Effector CD8-positive, alpha-beta T cell (primary cell): ENCODE measurements at places on chromosomes 6 and 20.

DNA sequence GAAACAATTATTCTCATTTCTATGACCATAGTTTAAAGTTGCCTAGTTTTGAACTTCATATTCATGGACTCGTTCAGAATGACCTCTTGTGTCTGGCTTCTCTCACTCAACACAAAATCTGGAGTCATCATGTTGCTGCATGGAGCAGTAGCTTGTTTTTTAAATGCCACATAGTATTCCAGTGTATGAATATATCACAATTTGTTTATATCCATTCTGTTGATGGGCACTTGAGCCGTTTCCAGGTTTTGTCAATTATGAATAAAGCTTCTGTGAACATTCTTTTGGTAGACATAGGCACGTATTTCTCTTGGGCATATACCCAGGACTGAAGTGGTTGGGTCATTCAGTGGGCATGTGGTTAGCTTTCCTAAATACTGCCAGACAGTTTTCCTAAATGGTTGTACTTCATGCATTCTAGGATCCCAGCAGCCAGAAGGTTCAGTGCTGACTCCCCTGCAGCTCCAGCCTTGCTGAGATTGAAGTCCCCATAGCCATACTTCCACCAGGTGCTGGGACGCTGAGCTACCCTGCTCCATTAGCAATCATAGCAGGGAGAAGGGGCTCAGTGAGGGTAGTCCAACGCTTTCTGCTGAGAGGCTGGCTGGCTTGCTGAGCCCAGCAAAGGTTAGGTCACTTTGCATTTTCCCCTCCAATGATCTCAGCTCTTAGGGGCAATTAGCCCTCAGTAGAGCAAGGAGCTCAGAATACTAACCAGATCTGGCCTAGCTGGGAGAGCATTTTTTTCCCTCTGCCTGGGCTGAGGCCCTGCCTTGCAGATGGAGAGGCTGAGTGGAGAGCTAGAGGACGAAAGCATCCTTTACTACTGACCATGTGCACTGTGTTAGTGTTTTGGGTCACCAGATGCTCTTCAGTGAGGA, 35.7 kb upstream of the CTNNBL1 start:
- no peak for DNase-seq

GRCh38 chr6:88881451-88881850, 82.0 kb downstream of the RNGTT start:
- no peak for DNase-seq

DNA sequence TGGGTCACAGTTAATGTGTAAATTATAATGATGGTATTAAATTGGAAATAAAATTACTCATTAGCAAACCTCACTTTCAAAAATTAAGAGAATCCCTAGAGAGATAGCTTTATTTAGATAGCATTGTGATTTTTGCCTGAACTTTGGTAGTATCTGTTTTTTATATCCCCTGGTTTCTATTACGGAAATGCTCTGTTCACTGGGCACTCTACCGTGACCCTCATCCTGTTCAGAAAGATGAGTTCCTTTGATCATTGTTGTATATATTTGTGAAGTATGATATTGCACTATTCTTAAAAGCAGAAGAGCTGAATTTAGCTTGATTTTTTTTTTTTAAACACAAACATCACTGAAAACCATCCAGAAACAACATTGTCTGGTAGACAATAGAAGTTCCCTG, 1143.8 kb upstream of the MAP3K7 start:
- DNase-seq, result no peak

DNA sequence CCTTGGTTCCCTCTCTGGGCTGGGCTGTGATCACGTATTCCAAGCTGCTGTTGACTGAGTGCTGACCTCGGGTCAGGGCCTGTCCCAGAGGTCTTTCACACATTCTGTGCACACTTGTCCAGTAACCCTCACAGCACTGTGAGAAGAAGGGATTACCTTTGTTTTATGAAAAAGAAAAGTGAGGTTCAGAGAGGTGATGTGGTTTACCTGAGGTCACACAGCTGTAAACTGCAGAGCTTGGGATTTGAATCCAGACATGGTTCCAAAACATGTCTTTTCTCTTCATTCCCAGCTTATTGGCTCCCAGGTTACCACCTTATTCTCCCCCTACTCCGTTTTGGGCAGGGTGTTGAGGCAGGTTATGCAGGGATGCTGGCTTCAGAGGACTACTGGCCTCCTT, 28.4 kb upstream of the CDH22 start:
- no peak for DNase-seq

DNA sequence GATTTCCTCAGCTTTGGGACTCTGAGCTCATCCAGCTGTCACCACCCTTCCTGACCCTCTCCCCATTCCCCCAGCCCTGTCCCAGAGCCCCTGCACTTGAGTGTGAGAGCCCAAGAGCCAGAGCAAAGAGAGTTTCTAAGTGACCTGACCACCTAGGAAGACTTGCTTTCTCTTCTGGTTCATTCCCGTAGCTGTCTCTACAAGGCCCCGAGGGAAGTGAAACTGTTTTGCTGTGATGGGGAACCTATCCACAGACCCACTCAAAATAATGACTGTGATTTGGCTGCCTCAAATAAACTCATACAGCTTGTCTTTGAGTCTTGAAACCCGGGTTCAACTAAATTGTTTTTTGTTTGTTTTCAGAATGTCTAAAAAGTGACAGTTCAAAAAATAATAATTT, 74.6 kb upstream of the XRN2 start:
- no peak for DNase-seq

DNA sequence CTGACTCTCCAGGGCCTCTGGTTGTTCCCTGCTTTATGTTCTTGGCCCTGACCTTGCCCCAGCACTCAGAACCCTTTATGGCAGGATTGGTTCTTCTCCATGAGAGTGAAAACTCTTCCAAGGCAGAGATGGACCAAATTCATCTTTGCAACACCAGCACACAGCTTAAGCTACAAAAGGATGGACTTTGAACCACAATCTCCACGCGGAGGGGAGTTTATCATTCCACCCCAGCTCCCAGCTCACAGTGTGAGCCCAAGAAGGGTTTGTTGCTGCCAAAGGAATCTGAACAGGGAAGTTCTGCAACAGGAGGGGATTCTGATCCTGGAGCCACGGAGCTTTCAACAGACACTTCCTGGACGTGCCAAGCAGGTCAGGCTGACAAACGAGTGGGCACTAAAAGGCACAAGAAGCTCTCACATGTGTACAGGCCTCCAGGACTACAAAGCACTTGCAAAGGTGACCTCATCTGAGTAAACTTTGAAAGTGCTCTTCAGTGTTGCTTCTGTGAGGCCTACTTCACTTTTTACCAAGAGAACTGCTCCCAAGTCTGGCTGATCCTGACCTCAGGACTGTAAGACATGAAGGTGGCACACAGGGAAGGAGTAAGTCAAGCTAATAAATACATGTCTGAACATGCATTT, 8.9 kb downstream of the FITM2 start:
- DNase-seq, result no peak

GRCh38 chr6:14713008-14713960, 532.6 kb upstream of the JARID2 start:
- no peak for DNase-seq

- DNase-seq, result no peak
Measured at GRCh38 chr20:10412591-10413408, 21.2 kb downstream of the MKKS start.

GRCh38 chr6:99780556-99780885, 173.9 kb downstream of the PRDM13 start:
- DNase-seq, result no peak

DNA sequence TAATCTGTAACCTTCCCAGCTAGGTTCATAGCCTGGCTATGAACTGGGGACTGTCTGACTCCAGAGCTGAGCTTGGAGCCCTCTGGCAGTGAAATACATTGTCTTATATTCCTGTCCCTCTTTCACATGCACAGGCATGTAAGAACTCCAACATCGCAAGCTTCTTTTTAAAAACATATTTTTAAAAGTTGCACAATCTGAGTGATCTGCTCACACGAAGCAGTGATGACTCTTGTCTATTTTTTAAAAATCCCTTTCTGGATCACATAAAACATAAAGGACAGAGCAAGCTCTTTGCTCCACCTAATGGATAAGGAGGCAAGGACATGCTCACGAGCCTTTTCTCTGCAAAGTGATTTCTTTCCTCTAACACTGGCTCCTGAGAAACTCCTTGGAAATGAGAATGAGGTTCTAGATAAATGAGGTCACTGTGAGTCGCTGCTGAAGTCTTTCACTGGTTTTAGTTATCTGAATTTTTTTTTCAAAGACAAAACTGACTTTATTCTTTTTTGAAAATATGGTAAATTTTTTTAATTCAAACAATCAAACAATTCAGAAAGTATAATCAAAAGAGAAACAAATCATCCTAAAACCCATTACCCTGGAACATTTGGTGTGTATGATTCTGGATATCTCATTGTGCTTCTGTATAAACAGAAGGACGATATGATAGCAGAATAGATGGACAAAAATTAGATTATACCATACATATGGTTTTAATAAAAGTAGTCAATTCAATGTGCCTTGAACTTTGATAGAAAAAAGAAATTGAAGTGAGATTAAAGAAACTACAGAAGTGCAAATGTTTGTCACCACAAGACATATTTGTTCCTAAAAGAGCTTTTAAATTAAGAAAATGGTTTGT, 30.8 kb downstream of the IL20RA start:
- no peak for DNase-seq

DNA sequence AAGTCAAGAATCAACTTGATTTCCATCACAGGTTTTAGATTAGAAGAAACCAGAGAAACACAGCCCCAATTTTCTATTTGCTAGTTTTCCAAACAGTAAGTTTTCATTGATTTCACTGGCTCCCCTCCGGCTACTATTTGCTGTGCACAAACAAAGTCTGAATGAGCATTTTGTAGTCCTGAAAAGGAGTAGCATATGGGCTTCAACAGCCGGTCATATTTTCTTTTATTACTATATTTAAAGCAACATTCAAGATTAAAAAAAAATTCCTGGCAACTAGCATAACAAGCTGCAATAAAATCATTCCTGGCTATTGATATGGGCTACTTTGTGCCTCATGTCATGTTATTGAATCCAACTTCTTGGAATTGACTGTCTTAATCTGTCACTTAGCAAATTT, 48.3 kb downstream of the CARMIL1 start:
- DNase-seq, result no peak

DNA sequence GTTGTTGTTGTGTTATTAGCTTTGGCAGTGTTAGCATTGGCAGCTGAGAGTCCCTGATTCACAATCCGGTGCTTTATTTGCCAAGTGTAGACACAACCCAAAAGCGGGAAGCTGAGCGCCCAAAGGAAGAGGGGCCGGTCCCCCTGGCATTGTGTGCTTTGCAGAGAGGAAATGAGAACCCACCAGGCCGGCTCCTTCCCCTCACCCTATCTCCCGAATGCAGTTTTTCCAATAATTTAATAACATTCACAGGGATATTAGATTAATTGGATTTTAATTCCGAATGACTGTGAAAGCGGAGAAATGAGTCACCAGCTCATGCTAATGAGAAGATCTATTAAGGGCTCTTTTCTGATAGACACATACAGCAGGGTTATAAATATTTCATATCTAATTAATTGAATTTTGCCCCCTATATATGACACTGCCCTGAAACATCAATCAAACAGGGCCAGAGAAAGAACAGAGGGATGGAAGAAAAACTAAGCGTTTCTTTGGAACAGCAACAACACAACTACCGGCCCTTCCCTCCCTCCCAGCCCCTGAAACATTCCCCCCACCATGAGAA, 143.8 kb downstream of the MBOAT1 start:
- no peak for DNase-seq

- DNase-seq, result no peak
Measured at GRCh38 chr6:34553750-34554149, 2.4 kb downstream of the SPDEF start.

DNA sequence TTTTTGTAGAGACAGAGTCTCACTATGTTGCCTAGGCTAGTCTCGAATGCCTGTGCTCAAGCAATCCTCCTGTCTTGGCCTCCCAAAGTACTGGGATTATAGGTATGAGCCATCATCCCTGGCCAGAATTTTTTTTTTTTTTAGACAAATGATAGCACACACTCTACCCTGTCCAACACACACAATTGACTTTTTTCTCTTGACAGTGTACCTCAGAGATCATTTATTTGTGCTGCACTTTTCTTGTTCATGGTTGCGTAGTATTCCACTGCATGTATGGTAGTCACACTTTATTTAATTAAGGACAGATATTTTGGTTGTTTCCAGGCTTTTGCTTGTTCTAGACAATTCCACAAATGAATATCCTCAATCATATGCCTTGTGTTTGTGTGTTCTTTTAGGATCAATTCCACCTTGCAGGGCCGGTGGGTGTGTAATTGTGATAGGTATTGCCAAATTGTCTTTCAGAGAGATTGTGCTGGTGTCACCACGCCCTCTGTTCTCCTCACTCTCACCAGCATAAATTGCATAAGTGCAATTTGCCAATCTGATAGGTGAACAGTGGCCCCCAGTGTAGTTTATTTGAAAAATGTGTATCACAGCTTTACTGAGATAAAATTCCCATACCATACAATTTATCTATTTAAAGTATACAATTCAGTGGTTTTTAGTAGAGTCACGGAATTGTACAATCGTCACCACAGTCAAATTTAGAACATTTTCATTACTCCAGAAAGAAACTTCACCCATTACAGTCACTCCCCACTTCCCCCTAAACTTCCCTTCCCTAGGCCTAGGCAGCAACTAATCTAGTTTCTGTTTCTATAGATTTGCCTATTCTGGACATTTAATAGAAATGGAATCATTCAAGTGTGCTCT, 20.1 kb downstream of the SRC start:
- no peak for DNase-seq
